ENCODE measurements at places on chromosomes 3 and 15.

DNA sequence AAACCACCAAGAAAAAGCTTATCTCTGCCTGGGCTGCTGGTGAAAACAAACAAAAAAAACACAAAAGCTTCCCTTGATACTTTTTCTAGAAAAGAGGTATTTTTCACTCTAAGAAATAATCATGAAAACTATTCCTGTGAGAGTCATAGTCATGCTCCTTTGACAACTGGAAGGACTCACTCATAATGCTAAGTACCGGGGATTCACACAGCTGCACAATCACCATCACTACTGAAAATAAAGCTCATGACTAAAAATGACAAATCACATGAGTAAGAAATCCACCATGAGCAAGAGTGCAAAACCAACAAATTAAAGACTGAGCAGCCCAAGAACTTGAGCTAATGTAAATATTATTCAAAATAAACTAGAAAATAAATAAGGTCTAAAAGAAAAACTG is 10.6 kb upstream of the POU1F1 start:
- peak; percentile 26 for DNase-seq

GRCh38 chr15:42508263-42508690 is 12.8 kb downstream of the SNAP23 start:
- no peak for DNase-seq

- DNase-seq = no peak
These were observed 34.6 kb upstream of the CMSS1 start for GRCh38 chr3:99783011-99783573.

DNA sequence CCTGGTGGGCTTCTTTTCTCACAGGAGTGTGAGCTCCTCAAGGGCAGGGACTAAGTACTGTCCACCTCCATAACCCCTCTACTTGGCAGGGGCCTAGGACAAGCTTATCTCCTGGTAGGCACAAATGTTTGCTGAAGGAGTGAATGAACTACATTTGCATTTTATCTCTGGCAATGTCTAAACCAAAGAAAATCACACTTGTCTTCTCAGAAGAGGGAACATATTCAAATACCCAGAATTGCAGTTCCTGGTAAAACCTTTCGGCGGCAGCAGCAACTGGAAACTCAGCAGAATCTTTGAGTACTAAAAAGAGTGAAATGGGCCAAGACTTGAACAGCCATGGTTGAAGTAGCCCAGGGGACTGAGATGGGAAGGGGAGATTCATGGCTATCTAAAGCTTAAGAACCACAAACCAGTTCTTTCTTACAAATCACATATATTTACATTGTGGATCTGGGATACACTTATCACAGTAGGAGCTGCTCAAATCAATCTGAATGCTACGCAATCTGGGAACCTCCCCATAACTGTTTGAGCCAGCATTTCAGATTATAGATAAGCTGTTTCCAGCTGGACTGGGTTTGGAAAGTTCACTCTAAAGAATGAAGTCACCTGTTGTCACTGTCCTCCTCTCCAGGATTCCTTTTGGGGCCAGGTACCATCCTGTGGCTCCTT is 18.7 kb upstream of the PTPN9 start:
- peak; percentile 66 for DNase-seq

DNA sequence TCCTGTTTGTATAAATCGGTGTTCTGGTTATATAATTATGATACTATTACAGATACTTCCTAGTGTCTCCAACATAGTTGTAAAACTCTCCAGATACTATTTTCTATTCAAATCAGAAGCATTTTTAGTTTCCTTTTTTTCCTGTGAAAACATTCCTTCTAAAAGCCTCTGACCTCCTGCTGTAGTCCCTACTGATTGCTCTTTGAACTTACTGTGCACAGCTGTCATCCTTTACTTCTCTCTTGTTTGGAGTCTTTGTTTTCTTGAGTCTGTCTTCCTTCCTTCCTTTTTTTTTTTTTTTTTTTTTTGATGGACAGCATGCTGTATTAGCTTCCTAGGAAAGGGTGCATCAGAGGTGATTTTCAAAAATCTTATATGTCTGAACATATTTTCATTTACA is 28.9 kb downstream of the NR2C2 start:
- DNase-seq = no peak

DNA sequence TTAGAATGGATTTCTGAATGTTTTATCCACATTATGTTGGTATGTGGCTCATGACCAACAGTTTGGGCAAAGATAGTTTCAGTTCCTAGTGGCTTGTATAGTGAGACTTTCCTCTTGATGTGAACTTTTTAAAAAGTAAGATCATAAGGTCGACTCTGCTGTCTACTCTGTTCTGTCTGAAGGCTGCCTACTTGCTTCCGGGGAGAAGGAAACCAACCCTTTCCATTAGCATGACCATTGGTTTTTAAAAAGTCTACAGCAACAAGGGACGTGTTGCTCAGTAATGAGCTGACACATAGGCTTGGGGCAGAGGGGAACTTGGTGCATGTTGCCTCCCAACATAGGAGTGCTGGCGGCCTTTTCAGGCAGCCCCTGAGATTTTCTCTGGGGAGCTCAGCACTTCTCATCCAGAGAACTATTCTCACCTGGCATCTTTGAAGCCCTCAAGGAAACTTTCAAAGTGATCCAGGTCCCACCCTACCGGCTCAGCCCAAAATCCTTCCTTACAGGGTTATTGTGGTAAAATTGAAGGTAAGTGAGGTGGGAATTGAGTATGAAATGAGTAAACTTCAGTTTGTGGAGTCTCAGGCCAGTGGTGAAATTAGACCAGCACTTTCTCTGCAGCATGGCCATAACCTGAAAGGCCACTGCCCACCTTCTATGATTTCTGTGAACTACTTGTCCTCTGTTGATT is 30.6 kb downstream of the PSMD6 start:
- DNase-seq = no peak

DNA sequence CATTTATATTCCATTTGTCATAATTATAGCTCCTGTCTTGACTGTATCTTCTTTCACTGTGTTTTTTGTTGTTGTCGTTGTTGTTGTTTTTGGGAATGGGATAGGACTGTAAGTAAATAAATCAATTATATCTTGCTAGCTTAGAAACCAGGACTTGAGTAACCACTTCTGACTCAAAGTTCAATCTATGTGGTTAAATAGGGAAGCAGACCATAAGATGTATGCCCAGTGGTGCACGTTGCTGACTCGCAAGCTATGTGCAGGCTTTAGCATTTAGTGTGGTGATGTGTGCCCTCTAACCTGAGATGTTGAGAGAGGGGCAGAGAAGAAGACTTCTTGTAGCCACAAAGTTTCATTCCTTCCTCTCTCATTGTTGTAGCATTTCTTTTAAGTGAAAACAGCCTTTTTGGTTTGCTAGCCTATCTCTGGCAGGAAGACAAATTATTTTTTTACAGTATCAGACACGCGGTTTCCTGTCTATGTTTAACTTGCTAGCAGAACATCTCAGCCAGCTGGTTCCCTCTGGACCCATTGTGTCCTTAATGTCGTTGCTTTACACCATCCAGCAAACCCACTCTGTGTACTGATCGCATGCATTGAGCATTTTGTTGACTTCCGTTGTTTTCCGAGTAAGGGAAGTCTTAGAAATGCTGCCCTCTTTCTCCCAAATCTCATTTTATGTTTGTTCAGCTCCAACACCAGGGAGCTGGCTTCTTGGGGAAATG is 52.1 kb downstream of the TGFBR2 start:
- DNase-seq = peak; percentile 90

GRCh38 chr15:73964736-73965093 is 27.4 kb downstream of the STOML1 start:
- peak; percentile 89 for DNase-seq

- peak; percentile 27 for DNase-seq
These were observed at the start of gene ALS2CL for GRCh38 chr3:46693038-46693891. Gene ALS2CL (minus strand): TSS chr3:46693679. CDS start chr3:46689440, 4,239 bp downstream.

DNA sequence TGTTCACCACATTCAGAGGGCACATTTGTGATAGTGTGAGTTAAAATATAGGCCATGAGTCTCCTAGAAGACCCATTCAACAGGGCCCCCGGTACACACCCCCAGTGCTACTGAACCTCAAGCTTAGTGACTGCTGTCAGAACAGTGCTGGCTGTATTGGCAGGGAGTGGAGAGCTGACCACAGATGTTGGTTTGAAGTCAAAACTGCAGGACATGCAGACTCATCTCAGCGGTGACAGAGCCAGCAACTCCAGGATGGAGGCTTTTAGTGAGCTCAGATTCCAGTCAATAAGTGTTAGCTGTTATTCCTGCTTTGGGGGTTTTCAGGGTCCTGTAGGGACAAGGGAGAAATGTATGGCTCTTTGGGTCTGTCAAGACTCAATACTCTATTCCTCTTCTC is 29.1 kb downstream of the PRR20G start:
- no peak for DNase-seq

GRCh38 chr3:63309768-63310167 is 31.7 kb downstream of the SYNPR start:
- DNase-seq = no peak

DNA sequence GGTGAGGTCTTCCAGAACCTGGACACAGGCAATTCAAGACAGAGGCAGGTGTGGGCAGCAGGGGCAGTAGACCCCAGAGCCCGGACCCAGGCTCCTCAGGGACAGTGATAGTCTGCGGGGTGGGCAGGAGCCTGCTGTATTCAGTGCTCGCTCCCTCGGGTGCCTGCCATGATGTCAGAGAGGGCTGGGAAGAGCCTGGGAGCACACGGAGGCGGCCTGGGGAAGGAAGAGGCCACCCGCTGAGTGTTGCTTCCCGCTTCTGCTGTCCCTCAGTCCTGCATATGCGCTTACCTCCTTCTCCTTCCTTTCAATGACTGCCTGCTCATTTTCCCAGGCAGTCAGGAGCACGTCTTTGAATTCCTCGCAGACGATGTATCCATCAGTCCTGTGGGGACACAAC is 22.8 kb downstream of the TMEM43 start:
- DNase-seq = no peak

- no peak for DNase-seq
These were observed 98.9 kb upstream of the PFN2 start for GRCh38 chr3:150069633-150070032.

DNA sequence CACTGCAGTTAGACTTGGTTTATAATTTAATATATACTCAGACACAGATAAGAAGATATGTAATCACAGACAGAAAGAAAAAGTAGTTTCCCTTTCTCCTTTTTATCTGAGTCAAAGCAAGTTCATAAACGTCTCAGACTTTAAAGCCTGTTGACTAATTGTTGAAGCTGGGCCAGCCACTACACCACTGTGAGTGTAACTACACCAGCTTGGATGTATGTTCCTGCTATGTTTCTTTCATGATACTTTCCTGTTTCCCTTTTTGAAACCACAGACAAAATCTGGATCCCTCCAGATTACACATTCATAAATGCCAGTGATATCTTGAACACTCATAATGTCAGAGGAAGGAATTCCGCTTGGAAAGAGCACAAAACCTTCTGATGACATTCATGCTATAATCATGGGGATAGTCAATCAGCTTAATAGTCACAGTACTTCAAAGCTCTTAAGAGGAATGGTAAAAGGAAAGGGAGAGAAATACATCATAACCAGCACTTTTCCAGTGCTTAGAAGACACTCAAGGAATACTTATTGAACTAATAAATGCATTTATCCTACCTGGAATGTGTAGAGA is 32.0 kb downstream of the KCNMB2 start:
- DNase-seq = no peak

DNA sequence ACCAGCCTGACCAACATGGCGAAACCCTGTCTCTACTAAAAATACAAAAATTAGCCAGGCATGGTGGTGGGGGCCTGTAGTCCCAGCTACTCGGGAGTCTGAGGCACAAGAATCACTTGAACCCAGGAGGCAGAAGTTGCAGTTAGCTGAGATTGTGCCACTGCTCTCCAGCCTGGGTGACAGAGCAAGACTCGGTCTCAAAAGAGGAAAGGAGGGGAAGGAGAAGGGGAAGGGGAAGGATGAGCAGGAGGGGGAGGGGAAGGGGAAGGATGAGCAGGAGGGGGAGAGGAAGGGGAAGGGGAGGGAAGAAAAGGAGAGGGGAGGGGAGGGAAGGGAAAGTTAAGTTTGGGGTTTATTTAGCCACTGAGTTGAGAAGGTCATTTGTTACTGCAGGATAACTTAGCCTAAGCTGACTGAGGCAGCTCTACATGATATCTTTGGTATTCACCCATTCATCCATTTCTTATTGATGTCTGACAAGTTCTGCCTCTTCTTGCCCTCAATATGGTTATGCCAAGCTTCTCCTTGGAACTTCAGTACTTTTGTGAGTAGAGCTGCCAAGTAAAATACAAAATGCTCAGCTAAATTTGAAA is 15.9 kb upstream of the ABHD2 start:
- no peak for DNase-seq

GRCh38 chr3:170637306-170637705 is 51.4 kb upstream of the SLC7A14 start:
- DNase-seq = no peak

- DNase-seq = no peak
These were observed 37.0 kb downstream of the CEMIP start for GRCh38 chr15:80816049-80816653.

GRCh38 chr15:45435124-45435903 is 57.0 kb upstream of the GATM start:
- no peak for DNase-seq

GRCh38 chr3:195201295-195201694 is 69.7 kb downstream of the XXYLT1 start:
- DNase-seq = no peak

DNA sequence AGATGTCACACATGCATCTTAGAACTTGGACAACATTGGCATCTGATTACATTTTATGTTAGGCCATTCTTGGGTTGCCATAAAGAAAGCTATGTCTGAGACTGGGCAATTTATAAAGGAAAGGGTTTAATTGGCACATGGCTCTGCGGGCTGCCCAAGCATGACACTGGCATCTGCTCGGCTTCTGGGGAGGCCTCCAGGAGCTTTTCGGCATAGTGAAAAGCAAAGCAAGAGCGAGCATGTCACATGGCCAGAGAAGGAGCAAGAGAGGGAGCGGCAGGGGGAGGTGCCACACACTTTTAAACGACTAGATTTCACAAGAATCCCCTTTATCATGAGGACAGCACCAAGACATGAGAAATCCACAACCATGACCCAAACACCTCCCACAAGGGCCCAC is 11.3 kb downstream of the RYR3 start:
- DNase-seq = no peak

DNA sequence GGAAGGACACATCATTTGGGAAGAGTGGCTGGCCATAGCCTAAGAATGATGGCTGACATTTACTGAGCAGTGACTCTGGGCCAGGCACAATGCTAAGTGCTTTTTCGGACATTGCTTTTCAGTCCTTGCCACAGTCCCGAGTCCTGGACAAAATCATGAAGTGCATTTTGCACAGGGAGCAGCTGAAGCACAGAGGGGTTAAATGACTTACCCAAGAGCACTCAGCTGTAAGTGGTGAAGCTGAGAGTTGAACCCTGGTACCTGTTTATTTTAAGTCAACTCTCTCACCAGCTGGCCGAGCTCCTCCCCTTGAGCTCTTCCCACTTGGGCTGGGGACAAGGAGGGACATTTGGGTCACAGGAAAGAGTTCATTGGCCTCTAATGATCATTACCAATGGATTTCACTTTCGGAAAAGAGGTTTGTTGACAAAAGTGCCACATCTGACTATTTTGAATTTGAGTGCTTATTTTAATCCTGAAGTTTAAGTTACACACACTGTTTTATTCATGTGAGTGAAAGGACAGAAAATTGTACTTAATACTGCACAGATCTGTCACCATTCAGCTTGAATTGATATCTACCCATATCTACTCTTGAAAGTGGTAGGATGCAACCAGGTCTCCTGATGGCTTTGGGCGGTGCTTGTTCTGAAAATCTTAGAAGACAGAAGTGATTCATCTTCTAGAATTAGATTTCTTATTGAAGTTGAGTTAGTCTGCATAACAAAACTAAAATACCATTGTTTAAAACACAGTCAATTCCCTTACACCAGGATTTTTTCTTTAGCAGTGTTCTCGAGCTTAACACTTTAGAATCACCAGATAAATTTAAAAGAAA is 368.7 kb upstream of the PROK2 start:
- DNase-seq = no peak

GRCh38 chr3:10557781-10558373 is 52.5 kb upstream of the ATP2B2 start:
- DNase-seq = peak; percentile 30
